ENCODE measurements at places on chromosomes 11 and 22.

DNA sequence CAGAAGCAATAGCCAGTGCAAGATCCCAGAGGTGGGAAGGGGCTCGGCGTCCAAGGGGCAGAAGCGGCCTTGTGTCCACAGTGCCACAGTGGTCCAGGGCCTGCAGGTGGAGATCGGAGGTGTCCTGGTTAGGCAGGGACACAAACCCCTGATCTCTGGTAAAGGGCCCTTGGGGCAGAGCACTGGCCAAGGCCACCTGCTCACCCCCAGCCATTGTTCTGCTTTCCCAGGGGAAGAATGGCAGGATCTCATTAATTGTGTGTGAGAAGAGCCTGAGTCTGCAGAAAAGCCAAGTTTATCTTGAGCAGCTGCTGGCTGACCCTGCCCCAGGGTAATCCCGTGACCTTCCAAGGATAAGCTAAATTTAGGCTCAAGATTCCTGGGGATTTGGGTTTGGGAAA lies 3.1 kb upstream of the CLDN5 start:
- peak; percentile 1 for DNase-seq

DNA sequence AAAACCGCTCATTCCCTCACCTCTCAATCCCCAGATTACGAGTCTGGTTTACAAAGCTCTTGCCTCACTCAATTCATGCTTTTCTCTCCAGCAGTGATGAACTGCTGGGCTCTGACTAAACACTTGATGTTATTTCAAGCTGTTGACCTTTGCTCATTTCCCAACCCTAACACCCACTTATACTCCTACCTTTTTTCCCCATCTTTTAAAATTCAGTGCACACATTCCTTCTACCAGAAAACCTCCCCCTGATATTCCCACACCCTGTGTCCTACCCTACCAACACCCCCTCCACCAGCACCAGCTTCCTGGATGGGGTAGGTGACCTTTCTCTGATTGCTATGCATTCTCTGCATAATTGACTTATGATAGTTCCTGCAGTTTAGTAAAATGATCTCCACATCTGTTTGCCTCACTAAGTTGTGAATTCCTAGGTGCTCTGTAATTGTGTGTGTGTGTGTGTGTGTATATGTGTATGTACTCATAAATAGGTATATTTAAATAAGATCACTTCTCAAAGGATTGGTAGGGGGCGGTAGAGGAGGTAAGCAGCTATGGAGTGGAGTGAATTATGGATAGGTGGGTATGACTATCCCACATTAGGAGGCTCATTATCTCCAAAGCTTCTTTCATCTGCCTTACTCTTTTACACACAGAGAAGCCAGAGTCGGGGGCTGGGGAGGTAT lies 842 bp downstream of the HEPACAM start:
- DNase-seq = peak; percentile 54

GRCh38 chr11:73185680-73186293 lies 32.3 kb upstream of the P2RY2 start:
- DNase-seq = peak; percentile 60

DNA sequence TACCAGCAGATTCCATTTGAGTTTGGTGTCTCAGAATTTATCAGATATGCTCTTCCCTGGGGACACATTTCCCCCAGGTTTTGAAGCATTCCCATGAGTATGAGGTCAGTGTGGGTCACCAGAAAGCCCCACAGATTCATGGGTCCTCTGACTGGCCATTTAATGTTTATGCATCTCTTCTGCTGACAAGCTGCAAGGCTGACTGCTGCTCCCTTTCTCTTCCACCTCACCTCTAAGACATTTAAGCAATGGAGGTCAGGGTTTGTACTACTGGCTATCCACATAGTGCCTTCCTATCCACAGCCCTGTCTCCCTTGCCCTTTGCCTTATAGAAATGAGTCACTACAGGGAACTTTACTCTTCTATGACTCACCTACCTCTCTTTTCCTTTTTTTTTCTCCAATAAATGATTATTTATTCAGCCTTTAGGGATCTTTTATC lies 106.0 kb upstream of the TIMP3 start:
- peak; percentile 93 for DNase-seq

GRCh38 chr11:126406368-126406767 lies 50.9 kb downstream of the ST3GAL4 start:
- no peak for DNase-seq

- DNase-seq = peak; percentile 82
Measured at GRCh38 chr22:43272869-43273318, 70.3 kb downstream of the SCUBE1 start.

- DNase-seq = no peak
Measured at GRCh38 chr22:47337161-47337621, 574.7 kb downstream of the TBC1D22A start.

GRCh38 chr22:46075764-46076531 lies 74.4 kb upstream of the PPARA start:
- no peak for DNase-seq
